ENCODE measurements at places on chromosomes 7 and 10.

- DNase-seq, result peak; percentile 23
These were observed 193.7 kb upstream of the CSTF2T start for GRCh38 chr10:51892965-51893658.

DNA sequence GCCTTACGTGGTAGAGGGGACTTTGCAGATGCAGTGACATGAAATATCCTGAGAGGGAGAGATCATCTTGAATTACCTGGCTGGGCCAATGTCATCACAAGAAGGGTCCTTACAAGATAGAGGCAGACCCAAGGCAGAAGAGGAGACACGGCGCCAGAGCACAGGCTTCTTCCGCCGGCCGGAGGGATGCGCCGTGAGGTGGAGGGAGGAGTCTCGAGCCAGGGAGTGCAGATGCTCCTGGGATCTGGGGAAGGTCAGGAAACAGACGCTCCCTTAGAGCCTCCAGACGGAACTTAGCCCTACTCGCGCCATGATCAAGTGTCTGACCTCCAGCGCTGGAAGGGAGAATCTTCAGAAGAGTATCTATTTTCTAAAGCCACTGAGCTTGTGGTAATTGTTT, 304.8 kb downstream of the GLRX3 start:
- no peak for DNase-seq

DNA sequence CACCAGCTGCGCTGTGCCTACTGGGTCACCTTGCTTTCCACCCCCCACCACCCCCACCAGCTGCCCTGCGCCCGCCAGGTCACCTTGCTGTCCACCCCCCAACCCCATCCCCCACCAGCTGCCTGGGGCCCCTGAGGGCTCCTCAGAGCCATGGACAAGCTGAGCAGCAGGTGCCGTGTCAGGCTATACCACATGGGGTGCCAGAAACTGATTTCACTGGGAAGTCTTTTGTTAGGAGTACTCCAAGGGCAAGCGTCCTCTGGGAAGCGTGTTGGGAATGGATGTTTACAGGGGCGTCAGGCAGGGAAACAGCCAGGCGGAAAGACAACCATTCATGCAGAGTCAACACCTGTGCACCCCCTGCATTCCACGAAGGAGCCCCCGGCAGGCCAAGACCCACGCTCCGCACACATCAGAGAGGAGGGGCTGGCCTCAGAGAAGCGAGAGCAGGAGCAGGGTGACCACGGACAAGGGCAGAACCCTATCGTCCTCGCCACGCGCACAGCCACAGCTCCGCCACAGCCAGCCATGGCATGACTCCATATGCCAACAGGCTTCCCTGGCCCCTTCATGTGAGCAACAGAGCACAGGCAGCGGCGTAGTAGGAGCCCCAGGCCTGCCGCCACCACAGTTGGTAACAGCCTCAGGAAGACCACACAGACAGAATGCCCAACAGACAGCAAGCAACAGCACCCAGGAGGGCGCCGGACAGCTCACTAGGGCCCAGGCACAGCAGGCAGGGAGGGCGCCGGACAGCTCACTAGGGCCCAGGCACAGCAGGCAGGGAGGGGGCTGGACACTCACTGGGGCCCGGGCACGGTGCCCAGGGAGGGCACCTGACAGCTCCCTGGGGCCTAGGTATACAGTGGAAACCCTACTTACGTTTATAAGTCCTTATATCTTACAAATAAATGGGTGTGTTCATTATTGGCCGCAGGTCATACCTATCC, 180.8 kb downstream of the MAD1L1 start:
- no peak for DNase-seq

DNA sequence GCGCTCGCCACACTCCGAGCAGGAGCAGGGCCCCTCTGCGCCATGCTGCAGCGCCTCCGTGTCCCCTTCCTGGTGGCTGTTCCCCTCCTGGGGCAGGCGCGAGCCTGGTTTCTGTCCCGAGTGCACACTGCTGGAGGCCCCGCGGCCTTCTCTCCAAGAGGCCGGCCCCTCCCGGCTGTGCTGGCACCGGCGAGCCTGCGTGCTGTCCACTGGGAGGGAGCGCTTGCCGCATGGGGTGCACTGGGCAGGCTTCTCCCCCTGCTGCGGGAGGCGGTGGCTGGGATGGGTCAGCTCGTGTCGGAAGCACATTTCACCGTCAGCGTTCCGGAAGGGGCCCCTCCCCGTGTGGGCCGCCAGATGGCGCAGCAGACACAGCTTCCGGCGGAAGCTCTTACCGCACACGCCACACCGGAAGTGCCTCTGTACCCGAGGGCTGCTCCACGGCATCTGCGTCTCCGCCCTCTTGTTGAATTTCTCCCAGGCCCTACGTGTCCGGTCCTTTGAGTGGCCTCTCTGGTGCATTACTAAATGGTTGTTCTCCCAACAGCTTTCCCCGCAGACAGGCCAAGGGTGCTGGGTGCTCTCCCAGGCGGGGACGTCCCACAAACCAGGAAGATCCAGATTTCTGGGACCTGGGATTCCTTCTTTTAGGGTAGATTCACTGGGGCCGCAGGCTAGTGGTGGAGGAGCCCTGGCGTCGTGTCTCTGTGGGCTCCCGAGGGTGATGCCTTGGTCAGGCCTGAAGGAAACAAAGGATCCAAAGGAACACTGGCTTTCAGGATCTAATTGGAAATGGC, 18.7 kb downstream of the ZNF786 start:
- DNase-seq, result peak; percentile 32

GRCh38 chr7:134804351-134804750, 24.9 kb downstream of the CALD1 start:
- no peak for DNase-seq

DNA sequence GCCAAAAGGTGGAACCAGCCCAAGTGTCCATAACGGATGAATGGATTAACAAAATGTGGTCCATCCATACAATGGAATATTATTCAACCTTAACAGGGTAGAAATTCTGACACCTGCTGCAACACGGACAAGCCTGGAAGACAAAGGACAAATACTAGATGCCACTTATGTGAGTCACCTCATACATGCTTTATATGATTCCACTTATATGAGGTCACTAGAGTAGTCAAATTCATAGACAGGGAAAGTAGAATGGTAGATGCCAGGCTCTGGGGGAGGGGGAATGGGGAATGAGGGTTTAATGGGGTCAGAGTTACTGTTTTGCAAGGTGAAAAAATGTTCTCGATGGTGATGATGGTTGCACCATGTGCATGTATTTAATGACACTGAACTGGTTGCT, 34.0 kb upstream of the CYTH3 start:
- peak; percentile 76 for DNase-seq

DNA sequence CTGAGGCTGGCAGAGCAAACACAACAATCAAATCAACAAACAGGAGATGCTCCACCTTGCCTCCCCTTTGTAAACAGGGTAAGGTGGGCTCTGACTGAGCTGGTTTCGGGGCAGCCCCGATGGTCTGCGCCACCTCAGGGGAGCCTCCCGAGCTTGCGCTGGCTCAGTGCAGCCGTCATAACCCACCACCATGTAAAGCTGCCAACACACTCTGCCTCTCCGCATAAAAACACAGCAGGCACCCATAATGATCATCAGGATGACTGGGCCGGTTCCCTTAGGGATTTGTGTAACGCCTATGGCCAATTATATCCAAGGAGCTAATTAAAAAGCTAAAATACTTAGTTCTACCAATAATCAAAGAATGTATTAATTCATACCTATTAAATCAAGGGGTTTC, 124.5 kb downstream of the PRPF18 start:
- no peak for DNase-seq

DNA sequence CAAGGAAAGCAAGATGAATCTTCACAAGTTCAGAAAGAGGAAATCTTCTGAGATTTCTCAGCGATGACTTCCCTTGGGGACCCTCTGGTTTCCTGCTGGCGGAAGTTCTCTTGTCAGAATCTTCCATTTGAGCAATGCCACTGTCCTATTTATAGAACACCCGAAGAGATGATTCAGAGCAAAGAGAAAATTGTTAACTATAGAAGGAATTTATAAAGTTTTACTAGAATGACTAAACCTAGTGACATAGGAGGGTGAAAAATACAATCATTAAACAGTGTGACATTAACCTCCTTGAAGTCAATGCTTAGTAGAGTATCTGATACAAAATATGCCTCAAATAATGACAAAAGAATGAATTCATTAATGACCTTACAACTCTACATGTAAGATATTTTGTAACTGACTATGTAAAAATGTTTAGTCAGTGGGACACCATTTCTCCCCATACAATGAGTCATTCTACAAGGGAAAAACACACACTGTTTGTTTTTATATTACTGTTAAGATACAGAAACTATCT, 206.5 kb upstream of the CNTNAP2 start:
- DNase-seq, result no peak

DNA sequence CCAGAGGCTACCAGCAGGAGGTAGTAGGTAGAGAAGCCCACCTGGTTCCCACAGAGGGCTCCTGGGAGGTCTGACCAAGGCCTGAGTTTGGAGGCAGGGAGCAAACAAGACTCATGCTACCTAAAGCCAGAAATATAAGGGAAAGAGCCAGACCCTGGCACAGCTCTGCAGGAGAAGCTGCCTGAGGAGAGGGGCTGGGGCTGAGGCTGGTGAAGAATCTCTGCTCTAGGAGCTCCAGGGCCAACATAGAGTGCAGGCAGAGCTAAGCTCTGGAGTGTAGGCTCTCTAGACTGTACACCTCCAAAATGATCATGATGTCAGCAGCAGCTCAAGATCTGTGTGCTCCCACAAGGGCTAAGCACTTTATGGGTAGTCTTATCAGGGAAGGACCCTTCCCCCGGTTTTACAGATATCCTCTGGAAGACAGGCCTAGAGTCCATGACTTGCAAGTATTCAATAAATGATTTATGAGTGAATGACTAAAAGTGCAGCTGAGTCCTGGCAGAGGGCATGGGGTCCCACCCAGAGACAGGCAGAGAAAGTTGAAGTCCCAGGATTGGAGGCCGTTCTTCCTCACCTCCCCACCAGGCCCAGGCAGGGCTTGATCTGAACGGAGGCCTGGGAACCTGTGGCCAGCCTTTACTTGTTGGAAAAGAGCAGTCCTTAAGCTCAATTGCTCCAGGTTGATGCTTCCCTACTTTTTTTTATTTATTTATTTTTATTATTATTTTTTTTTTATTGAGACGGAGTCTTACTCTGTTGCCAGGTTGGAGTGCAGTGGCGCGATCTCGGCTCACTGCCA, 71.5 kb upstream of the LRRC4 start:
- no peak for DNase-seq

- DNase-seq, result no peak
These were observed 46.3 kb downstream of the PHYHIPL start for GRCh38 chr10:59222788-59223187.

DNA sequence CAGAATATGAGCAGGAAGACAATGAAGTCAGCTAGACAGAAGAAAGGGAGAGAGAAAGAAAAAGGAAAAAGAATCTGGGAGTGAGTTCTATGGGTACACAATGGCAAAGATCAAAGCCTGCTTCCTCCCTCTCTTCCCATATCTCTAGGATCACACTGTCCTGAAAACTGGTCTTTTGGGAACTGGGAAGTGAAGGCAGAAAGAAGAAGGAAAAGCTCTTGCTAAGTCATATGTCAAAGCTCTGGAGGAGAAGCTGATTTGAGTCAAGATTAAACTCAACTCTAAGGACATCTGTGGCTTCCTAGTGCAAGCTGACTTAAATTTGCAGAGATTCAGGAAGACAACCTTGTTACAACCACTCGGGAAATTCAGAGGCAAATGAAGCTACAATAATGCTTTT, 147.5 kb downstream of the DOCK4 start:
- no peak for DNase-seq

GRCh38 chr10:121774404-121774803, 153.4 kb downstream of the ATE1 start:
- no peak for DNase-seq

DNA sequence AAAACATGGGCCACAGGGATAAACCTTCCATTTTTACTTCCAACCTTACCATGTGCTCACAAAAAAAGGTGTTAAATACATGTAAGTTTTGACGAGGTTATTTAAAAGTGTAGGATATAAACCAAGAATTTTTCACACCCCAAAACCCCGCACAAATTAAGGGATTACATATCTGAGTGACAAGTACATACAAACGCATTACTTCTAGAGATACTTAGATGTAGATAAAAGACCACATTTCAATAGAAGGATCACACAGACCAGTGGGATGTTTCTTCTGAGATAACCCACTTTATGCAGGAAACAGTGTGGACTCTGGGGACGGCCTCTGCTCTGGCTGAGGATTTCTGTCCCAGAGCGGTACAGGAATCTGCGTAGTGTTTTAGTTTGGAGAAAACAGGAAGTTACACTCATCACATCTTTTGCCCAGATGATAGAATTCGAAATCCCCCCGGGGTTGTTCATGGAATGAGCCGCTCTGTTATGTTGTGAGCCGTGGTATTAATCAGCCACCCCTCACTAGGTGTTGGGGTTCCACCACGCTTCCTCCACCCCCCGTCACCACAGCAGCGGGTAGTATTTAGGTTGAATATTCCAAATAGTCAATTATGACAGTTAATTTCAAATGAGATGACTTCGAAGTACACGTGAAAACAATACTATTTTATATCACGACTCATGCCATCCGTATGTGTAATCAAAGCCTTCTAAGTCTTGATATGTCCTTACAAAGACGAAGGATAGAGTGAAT, 1.3 kb upstream of the CUL1 start:
- peak; percentile 52 for DNase-seq

DNA sequence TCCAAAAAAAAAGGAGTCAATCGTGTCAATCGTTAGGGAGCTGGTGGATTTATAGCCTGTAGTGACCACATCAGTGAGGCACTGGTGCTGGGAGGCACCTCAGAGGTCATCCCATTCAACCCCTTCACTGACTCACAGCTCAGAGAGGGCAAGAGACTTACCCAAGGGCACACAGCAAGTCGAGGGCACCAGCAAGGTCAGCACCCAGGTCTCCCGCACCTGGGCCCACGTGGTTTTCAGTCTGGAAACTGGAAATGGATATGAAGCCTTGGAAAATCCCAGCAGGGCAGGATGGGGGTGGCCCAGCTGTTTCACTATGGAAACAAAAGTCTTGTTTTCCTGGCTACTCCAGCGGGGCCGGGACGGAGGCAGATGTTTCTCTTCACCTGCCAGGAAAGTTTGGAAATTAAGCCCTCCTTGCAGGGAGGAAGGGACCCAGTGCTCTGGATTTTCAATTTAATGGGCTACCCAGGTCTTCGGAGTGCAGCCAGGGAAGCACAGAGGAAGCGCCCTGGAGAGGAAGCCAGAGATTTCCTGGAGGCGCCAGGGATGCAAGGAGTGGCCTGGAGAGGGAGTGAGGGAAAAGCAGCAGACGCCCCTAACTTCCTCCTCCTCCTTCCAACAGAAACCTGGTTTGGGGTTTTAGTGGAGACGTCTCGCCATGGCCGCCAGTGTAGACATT, 157.2 kb upstream of the TNRC18 start:
- DNase-seq, result peak; percentile 48

DNA sequence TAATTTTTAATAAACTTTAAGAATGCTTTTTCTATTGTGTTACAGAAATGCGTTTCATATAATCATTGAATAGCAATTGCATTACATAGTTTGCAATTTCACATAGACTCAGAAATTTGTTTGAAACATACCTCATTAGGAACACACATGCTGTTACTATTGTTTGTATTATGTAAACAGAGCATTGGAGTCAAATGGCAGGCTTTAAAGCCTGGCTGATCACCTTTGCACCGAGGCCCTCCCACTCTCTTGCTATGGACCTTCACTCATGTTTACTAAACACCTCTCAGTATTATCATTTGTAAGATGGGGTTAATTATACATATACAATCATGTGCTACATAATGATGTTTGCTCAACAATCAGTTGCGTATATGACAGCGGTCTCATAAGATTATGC, 203.6 kb upstream of the NPSR1 start:
- DNase-seq, result no peak

- peak; percentile 26 for DNase-seq
These were observed 81.0 kb downstream of the PPP1R3C start for GRCh38 chr10:91551856-91552255.

Data from Daoy (cell line).